Trophoblast cell (in vitro differentiated cells and primary cell): ENCODE measurements at places on chromosomes 5 and 9.
A peak's percentile ranks its signal among the peaks of the same experiment; 100 is the strongest.

DNA sequence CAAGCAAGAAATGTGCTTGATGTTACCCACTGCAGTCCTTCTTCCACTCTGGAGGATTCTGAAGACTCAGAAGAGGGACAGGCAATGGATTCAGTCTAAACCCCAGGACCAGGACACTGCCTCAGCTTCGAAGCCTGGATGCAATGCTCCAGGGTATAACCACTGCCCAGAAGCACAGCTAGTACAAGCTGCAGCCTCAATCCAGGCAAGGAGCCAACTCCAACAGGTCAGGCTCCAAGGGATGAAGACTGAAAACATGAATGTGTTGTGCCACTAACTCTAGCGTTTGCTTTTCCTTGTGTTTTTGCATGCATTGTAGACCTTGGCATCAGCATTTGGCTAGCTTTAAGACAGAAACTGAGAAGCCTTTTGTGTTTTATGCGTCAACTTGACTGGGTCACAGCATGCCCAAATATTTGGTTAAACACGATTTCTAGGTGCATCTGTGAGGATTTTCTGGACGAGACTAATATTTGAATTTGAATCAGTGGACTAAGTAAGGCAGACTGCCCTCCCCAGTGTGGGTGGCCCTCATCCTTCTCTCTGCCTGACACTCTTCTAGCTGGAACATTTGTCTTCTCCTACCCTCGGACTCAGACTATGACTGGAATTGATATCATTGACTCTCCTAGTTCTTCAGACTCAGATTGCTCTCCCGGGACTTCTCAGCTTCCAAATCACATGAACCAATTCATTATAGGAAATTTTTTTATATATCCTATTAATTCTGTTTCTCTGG lies 20.5 kb upstream of the GPX3 start:
- H3K4me3 ChIP-seq: no peak overlapping the region
- no peaks in the 10 kb centered on the region for H3K27me3 ChIP-seq
- H3K36me3 ChIP-seq: no peaks in the 10 kb centered on the region
- no peaks in the 10 kb centered on the region for H3K4me1 ChIP-seq
- no peak overlapping the region for H3K27ac ChIP-seq

DNA sequence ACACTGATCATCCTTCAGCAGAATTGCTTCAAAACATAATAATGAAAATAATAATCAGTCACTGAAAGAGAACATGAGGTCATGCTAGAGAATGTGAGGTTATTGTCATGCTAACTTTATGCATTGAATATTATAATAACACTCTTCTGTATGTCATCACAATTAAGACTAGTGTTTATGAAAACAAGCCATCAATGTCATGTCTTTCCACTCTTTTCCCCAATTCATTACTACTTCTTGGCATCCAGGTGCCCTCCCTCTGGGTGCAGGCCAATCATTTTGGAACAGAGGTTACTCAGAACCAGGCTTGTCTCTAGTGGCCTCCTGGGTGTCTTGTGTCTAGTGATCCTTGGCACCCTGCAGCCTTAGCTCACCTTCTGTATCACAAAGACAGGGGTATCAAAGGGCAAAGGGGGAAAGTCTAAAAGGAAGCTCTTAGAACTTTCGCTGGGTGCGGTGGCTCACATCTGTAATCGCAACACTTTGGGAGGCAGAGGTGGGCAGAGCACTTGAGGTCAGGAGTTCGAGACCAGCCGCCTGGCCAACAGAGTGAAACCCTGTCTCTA lies 217.6 kb upstream of the PIK3R1 start:
- no peaks in the 10 kb centered on the region for H3K27me3 ChIP-seq
- H3K27ac ChIP-seq: no peak overlapping the region
- H3K4me3 ChIP-seq: no peak overlapping the region
- peaks cover 10% of the 10 kb centered on the region for H3K4me1 ChIP-seq
- no peaks in the 10 kb centered on the region for H3K36me3 ChIP-seq
- DNase-seq: no peak

- no peak overlapping the region for H3K27ac ChIP-seq
- DNase-seq: peak; percentile 84
These were observed 23.9 kb upstream of the PPP2CA start for GRCh38 chr5:134249469-134250379.

DNA sequence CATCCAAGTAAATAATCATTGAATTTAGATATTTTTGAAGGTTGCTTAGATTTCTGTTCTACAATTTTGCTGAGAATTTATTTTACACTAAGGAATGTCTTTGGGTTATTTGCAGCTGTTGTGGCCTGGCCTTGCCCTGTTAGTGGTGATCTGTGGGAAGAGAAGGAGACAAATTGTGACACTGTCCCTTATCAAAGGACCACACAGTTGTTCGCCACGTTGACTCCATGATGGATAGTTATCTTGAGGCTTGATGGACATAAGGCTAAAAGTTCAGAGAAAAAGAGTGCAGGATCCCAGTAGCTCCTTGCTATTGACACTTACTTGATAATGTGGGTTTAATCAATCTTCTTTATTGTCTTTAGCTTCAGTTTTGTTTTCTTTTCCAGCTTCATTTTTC lies 186.6 kb upstream of the MEF2C start:
- no peak for DNase-seq
- H3K4me1 ChIP-seq: no peaks in the 10 kb centered on the region
- H3K4me3 ChIP-seq: no peak overlapping the region
- no peak overlapping the region for H3K27ac ChIP-seq
- no peaks in the 10 kb centered on the region for H3K36me3 ChIP-seq
- H3K27me3 ChIP-seq: no peaks in the 10 kb centered on the region

DNA sequence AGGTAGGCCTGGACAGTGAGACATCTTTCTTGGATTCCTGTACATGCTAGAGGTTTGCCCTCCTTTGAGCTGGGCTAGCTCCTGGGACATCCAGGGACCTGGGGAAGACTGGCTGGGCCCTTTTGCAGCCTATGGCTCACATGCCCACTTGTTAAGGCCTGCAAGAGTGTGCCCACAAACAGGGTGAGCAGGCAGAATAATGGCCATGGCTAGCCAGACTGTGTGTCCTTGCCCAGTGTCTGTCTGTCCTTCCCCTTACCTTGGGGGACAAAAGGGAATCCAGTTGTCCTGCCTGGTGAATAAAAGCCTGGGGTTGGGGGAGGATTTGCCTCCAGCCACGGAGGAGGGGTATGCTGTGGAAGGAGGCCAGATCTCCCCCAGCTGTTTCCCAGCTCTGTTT lies 13.0 kb upstream of the CXXC5 start:
- no peak overlapping the region for H3K4me3 ChIP-seq
- DNase-seq: no peak

- H3K4me1 ChIP-seq: peaks cover 2% of the 10 kb centered on the region
- DNase-seq: peak; percentile 75
- no peak overlapping the region for H3K4me3 ChIP-seq
- peaks cover 4% of the 10 kb centered on the region for H3K36me3 ChIP-seq
- H3K27ac ChIP-seq: no peak overlapping the region
- H3K27me3 ChIP-seq: no peaks in the 10 kb centered on the region
These were observed 107.8 kb downstream of the SMIM23 start for GRCh38 chr5:171893290-171893886.

DNA sequence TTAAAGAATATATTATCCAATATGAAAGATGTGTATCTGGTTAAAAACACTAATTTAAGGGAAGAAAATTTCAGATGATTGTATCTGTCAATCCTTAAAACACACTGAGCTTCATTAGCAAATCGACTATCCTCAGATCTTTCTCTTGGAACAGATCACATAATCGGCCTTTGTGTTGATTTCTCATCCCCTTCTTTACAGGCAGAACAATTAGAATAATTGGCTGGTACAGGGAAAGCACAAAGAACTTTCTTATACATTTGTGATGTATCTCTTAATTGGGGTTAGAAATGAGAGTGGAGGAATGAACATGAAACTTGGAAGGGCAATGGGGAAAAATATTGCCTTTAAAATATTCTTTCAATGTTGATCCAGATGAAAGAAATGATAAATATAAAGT lies 662.1 kb downstream of the TLE4 start:
- no peak overlapping the region for H3K4me3 ChIP-seq
- no peak for DNase-seq
- H3K36me3 ChIP-seq: no peaks in the 10 kb centered on the region
- peaks cover 13% of the 10 kb centered on the region for H3K4me1 ChIP-seq
- H3K27me3 ChIP-seq: no peaks in the 10 kb centered on the region

GRCh38 chr5:155089643-155090042 lies 76.1 kb downstream of the KIF4B start:
- peaks cover 39% of the 10 kb centered on the region for H3K4me1 ChIP-seq
- no peak overlapping the region for H3K4me3 ChIP-seq
- no peaks in the 10 kb centered on the region for H3K27me3 ChIP-seq
- no peaks in the 10 kb centered on the region for H3K36me3 ChIP-seq
- no peak overlapping the region for H3K27ac ChIP-seq
- no peak for DNase-seq

DNA sequence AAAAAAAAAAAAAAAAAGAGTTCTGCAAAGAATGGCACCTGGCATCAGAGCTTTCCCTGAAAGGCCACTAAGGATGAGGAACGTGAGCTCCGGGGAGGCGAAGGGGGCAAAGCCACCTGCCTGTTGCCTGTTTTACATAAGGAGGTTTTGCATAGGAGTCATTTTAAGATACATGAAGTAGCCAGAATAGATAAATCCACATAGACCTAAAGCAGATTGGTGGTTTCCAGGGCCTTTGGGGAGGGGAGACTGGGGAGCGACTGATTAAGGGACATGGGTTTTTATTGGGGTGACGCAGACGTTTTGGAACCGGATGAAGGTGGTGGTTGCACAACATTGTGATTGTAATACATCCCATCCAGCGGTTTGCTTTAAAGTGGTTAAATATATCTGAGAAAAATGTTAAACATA lies 7.1 kb downstream of the NEK6 start:
- no peaks in the 10 kb centered on the region for H3K27me3 ChIP-seq
- no peak overlapping the region for H3K4me3 ChIP-seq
- H3K36me3 ChIP-seq: peaks cover 12% of the 10 kb centered on the region
- H3K4me1 ChIP-seq: peaks cover 38% of the 10 kb centered on the region
- no peak for DNase-seq
- no peak overlapping the region for H3K27ac ChIP-seq

DNA sequence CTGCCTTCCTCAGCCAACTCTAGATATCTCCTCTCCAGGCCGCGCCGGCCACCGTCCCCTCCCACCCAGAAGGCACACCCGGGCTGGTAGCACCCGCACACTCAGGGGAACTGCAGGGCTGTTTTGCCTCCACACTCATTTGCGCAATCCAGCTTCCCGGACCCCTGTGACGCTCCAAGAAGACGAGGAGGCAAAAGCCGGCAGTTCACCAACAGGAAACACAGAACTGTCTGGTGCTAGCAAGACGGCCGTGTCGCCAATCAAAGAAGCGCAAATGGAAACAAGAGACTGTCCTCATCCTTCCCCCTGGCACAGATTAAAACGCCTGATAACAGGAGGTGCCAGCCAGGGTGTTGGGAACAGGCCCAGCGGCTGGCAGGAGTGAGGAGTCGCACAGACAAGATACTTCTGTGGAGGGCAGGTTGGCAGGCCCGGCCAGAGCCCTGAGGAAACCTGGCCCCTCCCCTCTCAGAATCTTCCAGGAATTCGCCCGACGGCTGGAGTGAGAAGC lies 7.8 kb downstream of the AGPAT2 start:
- no peaks in the 10 kb centered on the region for H3K4me1 ChIP-seq
- peaks cover 6% of the 10 kb centered on the region for H3K36me3 ChIP-seq
- no peak for DNase-seq
- H3K4me3 ChIP-seq: no peak overlapping the region

- H3K27me3 ChIP-seq: no peaks in the 10 kb centered on the region
- peak; percentile 76 for DNase-seq
- H3K36me3 ChIP-seq: no peaks in the 10 kb centered on the region
- no peak overlapping the region for H3K4me3 ChIP-seq
- no peak overlapping the region for H3K27ac ChIP-seq
These were observed 75.1 kb upstream of the FBN2 start for GRCh38 chr5:128613128-128613527.

- H3K27ac ChIP-seq: no peak overlapping the region
- no peaks in the 10 kb centered on the region for H3K4me1 ChIP-seq
- no peak for DNase-seq
- no peaks in the 10 kb centered on the region for H3K36me3 ChIP-seq
These were observed 89.7 kb upstream of the CCDC152 start for GRCh38 chr5:42666869-42667268.

GRCh38 chr9:134055981-134056461 lies 11.8 kb downstream of the BRD3 start:
- no peaks in the 10 kb centered on the region for H3K27me3 ChIP-seq
- peaks cover 29% of the 10 kb centered on the region for H3K4me1 ChIP-seq
- DNase-seq: peak; percentile 79
- no peak overlapping the region for H3K27ac ChIP-seq
- H3K36me3 ChIP-seq: peaks cover 25% of the 10 kb centered on the region

DNA sequence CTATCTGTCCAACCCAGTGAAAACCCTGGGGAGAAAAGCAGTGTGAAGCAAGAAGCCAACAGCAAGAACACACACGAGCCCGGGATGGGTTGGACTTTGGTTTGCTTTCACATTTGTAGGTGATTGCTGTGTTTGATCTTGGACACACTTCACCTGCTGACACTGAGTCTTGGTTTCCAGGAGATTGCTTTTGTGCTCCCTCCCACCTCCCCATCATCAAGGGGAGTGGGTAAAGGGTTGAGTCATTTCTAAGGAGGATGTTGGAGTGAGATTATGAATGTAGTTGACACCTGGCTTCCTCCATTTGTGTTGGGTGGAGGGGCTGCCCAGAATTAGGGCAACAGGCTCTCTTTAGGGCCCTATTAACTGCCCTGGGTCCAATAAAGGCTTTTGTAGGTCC lies 37.5 kb downstream of the ANKDD1B start:
- no peak overlapping the region for H3K27ac ChIP-seq
- no peak for DNase-seq
- no peak overlapping the region for H3K4me3 ChIP-seq
- no peaks in the 10 kb centered on the region for H3K27me3 ChIP-seq
- no peaks in the 10 kb centered on the region for H3K4me1 ChIP-seq

GRCh38 chr9:127049044-127049443 lies 73.4 kb downstream of the ANGPTL2 start:
- DNase-seq: no peak
- H3K36me3 ChIP-seq: peaks cover 1% of the 10 kb centered on the region
- H3K4me3 ChIP-seq: no peak overlapping the region
- H3K27ac ChIP-seq: no peak overlapping the region

DNA sequence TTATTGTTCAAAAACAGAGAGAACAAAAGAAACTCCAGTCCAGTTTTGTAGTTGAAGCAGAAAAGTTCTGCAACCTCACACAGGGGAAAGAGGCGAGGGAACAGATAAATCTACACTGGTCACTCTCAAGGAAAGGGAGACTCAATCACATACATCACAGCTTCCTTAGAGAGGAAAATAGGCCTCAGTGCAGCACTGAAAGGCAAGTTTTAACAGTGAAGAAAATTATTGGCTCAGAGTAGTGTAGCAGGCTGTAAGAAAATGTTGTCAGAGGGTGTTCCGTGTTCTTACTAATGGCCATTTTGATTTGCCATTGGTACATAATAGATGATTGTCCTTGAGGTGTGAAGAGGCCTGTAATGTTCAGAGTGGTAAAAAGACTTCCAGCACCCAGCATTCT lies 530.0 kb upstream of the CDH6 start:
- H3K4me3 ChIP-seq: no peak overlapping the region
- no peaks in the 10 kb centered on the region for H3K27me3 ChIP-seq
- no peak for DNase-seq
- no peaks in the 10 kb centered on the region for H3K36me3 ChIP-seq

- H3K27me3 ChIP-seq: no peaks in the 10 kb centered on the region
- peaks cover 11% of the 10 kb centered on the region for H3K36me3 ChIP-seq
- no peaks in the 10 kb centered on the region for H3K4me1 ChIP-seq
- H3K4me3 ChIP-seq: no peak overlapping the region
- DNase-seq: no peak
These were observed 6.8 kb downstream of the LSM11 start for GRCh38 chr5:157750320-157750719.

- H3K4me1 ChIP-seq: no peaks in the 10 kb centered on the region
- H3K27ac ChIP-seq: no peak overlapping the region
- no peak for DNase-seq
- H3K36me3 ChIP-seq: no peaks in the 10 kb centered on the region
- H3K4me3 ChIP-seq: no peak overlapping the region
- no peaks in the 10 kb centered on the region for H3K27me3 ChIP-seq
These were observed 112.9 kb upstream of the STC2 start for GRCh38 chr5:173441053-173441628.
